ENCODE measurements at places on chromosomes 13 and 19.

DNA sequence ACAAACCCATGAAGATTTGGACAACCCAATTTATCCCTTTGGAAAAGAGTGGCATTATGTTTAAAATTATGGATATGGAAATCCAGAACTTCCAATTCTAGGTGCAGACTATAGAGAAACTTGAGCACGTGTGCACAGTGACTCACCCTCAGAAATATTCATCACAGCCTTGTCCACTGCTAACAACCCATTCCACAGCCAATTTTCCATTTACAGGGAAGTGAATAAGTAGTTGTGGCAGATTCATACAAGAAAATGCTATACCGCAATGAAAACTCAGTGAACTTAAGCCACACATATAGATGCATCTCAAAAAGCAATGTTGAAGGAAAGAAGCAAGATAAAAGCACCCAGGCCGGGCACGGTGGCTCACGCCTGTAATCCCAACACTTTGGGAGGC lies 133.3 kb downstream of the USP12 start:
- no peaks in the 10 kb centered on the region for H3K36me3 ChIP-seq
- no peaks in the 10 kb centered on the region for H3K4me1 ChIP-seq
- no peak overlapping the region for H3K4me3 ChIP-seq
- no peak overlapping the region for H3K27ac ChIP-seq
- H3K27me3 ChIP-seq = peaks cover 16% of the 10 kb centered on the region

DNA sequence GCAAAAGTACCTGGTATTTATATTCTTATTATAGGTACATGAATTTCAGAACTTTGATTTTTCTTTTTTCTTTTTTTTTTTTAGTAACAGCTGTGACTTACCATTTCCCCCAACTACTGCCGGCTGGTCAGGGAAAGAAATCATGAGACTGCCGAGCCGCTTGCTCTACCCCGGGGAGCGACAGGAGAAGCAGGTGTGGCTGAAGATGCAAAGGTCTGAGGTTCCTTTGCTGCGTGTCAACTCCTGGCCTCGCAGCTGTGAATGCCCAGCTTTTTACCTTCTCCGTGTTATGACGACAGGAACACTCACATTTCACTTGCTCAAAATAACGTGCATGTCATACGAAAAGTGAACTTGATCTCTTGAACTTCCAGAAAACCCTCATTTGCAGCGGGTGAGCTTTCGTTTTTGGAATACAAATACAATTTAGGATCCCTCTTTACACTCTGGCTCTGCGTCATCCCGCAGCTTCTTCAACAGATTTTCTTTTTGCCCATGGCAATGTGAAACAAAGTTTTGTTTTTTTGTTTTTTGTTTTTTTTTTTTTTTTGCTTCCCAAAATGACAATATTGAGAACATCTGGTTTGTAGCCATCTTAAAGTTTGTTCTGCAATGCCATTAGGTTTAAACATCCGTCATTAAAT lies 117.9 kb downstream of the EFNB2 start:
- H3K4me1 ChIP-seq = no peaks in the 10 kb centered on the region
- no peak overlapping the region for H3K27ac ChIP-seq
- H3K36me3 ChIP-seq = no peaks in the 10 kb centered on the region

GRCh38 chr13:27053210-27053884 lies 118.3 kb downstream of the USP12 start:
- H3K36me3 ChIP-seq = no peaks in the 10 kb centered on the region
- H3K27me3 ChIP-seq = no peaks in the 10 kb centered on the region
- no peaks in the 10 kb centered on the region for H3K4me1 ChIP-seq
- H3K27ac ChIP-seq = no peak overlapping the region

DNA sequence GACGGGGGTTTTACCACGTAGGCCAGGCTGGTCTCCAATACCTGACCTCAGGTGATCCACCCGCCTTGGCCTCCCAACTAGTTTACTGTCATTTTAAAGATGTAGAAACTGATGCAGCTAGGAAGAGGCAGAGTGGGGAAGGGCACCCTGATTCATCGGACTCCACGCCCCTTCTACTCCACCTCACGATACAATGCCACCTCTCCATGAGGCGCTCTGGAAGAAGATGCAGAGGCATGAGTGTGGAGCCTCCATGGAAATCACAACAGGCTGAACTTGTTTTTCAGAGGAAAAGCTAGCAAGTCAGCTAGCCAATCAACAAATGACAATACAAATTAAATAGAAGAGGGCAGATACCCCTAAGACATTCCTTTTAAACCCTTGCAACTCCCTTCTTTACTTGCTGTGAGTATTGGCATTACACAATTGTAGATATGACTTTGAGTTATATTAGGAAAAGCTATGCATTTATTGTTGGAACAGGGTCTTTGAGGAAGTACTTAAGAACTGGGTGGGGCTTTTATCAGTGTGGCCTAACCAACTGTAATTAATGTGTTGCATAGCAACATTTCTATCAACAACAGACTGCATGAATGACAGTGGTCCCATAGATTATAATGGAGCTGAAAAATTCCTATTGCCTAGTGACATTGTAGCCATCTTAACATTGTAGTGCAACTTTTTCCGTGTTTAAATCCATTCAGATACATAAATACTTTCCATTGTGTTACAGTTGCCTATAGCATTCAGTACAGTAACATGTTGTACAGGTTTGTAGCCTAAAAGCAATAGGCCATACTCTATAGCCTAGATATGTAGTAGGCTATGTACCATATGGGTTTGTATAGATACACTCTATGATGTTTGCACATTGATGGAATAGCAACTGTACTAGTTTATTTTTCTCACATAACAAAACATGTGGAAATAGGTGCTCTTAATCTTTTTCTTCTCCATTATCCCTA lies 17.6 kb downstream of the WDFY2 start:
- no peaks in the 10 kb centered on the region for H3K27me3 ChIP-seq
- no peaks in the 10 kb centered on the region for H3K4me1 ChIP-seq
- no peaks in the 10 kb centered on the region for H3K36me3 ChIP-seq

GRCh38 chr19:4593409-4593851 lies 33.9 kb upstream of the SEMA6B start:
- H3K27me3 ChIP-seq = peaks cover 16% of the 10 kb centered on the region
- no peak overlapping the region for H3K4me3 ChIP-seq
- H3K27ac ChIP-seq = no peak overlapping the region
- H3K4me1 ChIP-seq = no peaks in the 10 kb centered on the region
